Activated CD4-positive, alpha-beta T cell treated with anti-CD3 and anti-CD28 coated beads, Interleukin-2, amount 10 ng/mL, durations not matched to agents 24 days and 14 days (primary cell): ENCODE measurements at places on chromosomes 3 and 15.
A peak's percentile ranks its signal among the peaks of the same experiment; 100 is the strongest.

DNA sequence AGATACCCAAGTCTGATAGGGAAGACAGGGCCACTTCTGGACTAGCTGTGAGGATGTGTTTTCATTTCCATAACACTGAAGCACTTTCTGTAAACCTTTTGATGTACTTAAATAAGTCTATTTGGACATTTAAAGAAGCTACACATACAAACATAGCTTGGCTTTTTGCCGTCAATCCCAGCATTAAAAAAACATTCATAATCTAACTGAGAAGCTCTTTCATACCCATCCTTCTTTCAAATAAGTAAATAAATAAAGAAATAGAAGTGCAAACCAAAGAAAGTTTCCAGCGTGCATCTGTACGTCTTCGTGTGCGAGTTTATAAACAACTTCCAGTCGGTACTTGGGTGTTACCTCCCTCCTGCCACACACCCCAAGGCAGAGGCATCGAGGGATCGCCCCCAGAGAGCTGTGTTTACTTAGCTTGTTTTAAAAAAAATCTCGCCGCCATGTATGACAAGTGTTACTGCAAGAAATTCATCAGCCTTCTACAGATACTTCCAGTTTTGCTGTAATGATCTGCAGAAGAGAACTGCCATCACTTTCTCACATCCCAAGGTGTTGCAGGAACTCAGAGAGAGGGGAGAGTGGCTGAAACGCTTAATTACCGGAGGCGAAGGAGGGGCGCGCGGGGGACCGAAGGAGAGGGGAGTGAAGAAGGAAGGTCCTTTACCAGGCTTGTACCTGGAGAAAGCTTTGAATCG lies 9.0 kb upstream of the MEIS2 start:
- no peaks in the 10 kb centered on the region for H3K36me3 ChIP-seq
- no peak for DNase-seq
- H3K27ac ChIP-seq = no peak overlapping the region
- no peak overlapping the region for H3K4me3 ChIP-seq

GRCh38 chr3:11720917-11721411 lies 77.2 kb upstream of the VGLL4 start:
- H3K27ac ChIP-seq = no peak overlapping the region
- peak overlapping the region; percentile 91 for H3K4me3 ChIP-seq
- peaks cover 2% of the 10 kb centered on the region for H3K36me3 ChIP-seq
- no peak for DNase-seq
- peaks cover 23% of the 10 kb centered on the region for H3K4me1 ChIP-seq

DNA sequence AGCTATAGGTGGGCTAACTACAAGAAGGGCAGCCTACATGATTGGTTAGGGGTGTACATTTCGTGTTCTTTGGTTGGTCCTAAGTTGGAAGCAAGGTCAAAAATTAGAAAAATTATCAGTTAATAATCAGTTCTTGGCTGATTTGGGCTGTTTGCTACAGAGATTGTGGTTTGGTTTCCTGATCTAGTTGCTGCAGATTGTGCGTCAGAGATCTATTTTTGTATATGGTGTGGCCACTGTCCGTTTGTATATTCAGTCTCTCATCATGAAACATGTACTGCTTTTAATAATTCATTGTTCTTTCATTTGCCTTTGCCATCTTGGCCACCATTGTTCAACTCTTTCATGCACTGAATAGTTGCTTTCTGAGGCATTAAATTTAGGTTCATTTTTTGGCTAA lies 80.9 kb downstream of the LRRC3B start:
- no peak overlapping the region for H3K27ac ChIP-seq
- DNase-seq = no peak
- no peaks in the 10 kb centered on the region for H3K27me3 ChIP-seq
- H3K4me3 ChIP-seq = no peak overlapping the region
- H3K4me1 ChIP-seq = no peaks in the 10 kb centered on the region

DNA sequence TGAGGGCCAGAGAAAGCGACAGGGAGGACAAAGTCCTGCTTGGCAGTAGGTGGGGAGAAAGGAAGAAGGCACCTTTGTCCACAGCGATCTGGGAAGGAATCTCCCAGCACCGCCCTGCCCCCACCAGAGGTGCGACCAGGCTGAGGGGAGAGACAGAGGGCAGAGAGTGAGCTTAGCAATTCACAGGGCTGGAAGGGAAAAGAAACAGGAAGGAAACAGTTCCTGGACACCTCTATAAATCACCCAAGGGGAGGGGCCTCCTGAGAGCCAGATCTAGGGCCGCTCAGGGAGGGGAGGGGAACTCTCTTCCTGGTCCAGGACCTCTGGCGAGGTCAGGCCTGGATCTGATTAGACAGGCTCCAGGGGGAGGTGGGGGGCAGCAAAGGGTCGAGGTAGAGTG lies 35.4 kb downstream of the RNU5B-1 start:
- H3K27me3 ChIP-seq = peaks cover 9% of the 10 kb centered on the region
- H3K27ac ChIP-seq = no peak overlapping the region
- H3K4me3 ChIP-seq = no peak overlapping the region
- H3K4me1 ChIP-seq = no peaks in the 10 kb centered on the region

DNA sequence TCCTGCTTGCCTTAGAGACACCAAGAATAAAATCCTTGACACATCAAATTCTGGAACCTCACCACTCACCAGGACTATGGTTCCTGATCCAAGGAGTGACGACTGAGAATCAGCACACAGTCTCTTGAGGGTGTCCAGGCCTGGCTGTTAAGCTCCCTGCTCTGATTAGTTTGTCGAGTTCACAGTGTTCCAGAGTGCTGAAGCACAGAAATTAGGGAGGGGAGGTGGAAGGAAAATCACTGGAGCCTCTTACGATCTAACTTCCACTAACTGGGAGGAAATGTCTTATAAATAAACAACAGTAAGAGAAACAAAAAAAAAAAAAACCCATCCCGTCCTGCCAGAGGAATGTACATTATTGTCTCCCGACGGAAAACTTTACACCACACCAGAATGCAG lies 330.2 kb downstream of the TIGIT start:
- no peak overlapping the region for H3K4me3 ChIP-seq
- H3K36me3 ChIP-seq = no peaks in the 10 kb centered on the region
- no peak overlapping the region for H3K27ac ChIP-seq
- no peaks in the 10 kb centered on the region for H3K27me3 ChIP-seq
- no peaks in the 10 kb centered on the region for H3K4me1 ChIP-seq

- no peaks in the 10 kb centered on the region for H3K27me3 ChIP-seq
- H3K4me1 ChIP-seq = no peaks in the 10 kb centered on the region
- H3K36me3 ChIP-seq = peaks cover 3% of the 10 kb centered on the region
- H3K4me3 ChIP-seq = no peak overlapping the region
- no peak for DNase-seq
Observed at GRCh38 chr3:136559896-136560295, 192.3 kb downstream of the STAG1 start.

- no peak for DNase-seq
- no peaks in the 10 kb centered on the region for H3K4me1 ChIP-seq
- H3K27ac ChIP-seq = no peak overlapping the region
- H3K27me3 ChIP-seq = no peaks in the 10 kb centered on the region
- no peak overlapping the region for H3K4me3 ChIP-seq
- no peaks in the 10 kb centered on the region for H3K36me3 ChIP-seq
Observed at GRCh38 chr3:35664460-35664919, 25.2 kb downstream of the ARPP21 start.

GRCh38 chr3:170154569-170155143 lies 26.9 kb downstream of the PHC3 start:
- no peak for DNase-seq
- H3K4me3 ChIP-seq = peak overlapping the region; percentile 66
- H3K36me3 ChIP-seq = peaks cover 41% of the 10 kb centered on the region
- H3K27me3 ChIP-seq = no peaks in the 10 kb centered on the region

- peaks cover 38% of the 10 kb centered on the region for H3K36me3 ChIP-seq
- DNase-seq = no peak
- H3K27ac ChIP-seq = no peak overlapping the region
- H3K27me3 ChIP-seq = no peaks in the 10 kb centered on the region
- H3K4me1 ChIP-seq = peaks cover 3% of the 10 kb centered on the region
Observed at GRCh38 chr3:66403323-66403990, 97.4 kb downstream of the LRIG1 start.

GRCh38 chr3:56974247-56974930 lies 86.1 kb upstream of the SPATA12 start:
- DNase-seq = no peak
- peaks cover 2% of the 10 kb centered on the region for H3K27me3 ChIP-seq
- H3K27ac ChIP-seq = no peak overlapping the region
- H3K36me3 ChIP-seq = no peaks in the 10 kb centered on the region
- H3K4me1 ChIP-seq = peaks cover 7% of the 10 kb centered on the region
